GM12865 (cell line): ENCODE measurements at places on chromosomes 16 and 17.
A peak's percentile ranks its signal among the peaks of the same experiment; 100 is the strongest.

DNA sequence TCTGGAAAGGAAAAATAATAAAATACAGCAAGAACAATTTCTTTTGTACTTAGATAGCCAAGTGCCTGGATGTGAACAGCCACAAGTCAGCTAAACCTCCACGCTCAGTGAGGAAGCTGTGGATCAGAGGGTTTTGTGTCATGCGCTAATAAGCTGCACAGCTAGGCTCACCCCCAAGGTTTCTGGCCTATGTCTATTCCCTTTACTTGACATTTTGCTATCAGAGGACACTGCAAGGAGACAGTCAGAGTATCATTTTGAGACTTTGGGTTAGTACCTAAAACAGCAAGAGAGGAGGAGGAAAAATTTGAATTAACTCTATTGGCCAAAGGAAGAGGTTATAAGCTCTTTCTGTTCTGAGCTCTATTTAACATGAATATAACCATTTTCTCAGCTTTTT lies 139.3 kb downstream of the KCNJ2 start:
- DNase-seq, result no peak

- DNase-seq, result no peak
Measured at GRCh38 chr17:37278247-37278894, 97.4 kb upstream of the C17orf78 start.

DNA sequence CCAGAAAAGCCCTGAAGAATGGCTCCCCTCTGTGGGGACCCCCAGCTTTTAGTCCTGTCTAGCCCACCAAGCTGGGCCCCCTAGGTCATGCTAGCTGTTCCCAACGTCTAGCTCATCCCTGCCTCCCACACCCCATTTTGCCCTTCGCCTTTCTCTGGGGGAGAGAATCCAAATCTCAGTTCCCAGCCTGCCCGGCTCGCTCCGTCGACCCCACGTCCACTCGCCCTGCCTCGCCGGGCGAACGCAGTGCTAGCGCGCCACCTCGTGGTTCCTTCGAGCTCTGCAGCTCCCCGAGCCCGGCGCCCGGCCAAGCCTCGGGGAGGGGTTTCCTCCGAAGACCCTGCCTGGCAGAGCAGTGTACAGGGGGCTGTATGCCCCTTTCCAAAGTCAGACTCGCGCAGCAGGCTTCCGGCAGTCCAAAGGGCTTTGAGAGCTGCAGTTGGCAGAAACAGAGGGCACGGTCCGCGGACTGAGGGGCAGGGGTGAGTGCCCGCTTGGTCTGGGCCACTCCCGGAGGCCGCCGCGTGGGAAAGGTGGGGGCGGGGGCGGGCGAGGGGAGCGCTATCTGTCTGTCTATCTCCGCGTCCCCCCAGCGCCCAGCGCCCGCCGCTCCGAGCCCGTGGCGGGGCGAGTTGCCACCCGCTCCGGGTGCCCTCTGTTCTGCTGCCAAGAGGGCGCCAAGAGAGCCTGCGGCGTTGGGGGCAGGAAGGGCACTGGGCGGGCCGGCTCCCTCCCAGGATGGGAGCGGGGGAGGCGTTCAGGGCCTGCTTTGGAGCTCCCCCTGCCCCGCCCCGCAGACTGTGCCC lies 1.7 kb upstream of the DLX3 start:
- DNase-seq, result peak; percentile 41

DNA sequence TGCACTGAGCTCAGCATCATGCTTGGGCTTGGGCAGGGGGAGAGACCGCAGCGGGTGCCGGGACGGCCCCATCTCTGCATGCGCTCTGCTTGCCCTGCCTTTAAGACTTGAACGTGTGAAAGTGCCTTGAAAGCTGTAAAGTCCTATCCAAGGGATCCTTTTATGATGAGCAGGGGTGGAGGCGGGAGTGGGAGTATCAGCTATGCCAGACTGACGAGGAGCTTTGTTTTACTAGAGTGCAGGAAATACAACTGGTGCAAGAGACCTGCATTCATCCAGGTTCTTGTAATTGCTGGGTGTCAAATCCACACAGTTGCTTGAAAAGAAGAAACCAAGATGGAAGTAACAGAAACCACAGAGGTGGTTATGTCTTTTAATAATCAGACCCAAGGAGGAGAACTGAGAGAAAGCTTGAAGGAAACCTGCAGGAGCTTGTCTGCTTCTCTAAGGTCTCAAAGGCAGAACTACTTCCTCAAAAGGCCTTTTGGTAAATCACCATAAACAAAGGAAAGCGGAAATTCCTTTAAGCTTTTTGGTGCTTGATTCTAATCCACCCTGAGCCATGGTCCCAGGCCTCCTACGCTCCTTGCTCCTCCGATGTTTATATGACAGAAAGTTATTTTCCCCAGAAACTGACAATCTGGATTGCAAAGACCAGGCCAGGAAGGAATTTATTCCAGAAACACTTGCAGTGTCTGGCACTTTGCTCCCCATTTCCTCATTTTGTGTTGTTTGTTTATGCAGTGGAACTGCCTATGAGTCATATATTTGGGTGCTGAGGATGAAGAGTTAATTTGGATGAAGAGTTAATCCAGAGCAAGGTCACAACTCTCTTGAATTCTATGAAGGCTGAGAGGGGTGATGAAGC lies 51.3 kb upstream of the FBXO47 start:
- peak; percentile 23 for DNase-seq

DNA sequence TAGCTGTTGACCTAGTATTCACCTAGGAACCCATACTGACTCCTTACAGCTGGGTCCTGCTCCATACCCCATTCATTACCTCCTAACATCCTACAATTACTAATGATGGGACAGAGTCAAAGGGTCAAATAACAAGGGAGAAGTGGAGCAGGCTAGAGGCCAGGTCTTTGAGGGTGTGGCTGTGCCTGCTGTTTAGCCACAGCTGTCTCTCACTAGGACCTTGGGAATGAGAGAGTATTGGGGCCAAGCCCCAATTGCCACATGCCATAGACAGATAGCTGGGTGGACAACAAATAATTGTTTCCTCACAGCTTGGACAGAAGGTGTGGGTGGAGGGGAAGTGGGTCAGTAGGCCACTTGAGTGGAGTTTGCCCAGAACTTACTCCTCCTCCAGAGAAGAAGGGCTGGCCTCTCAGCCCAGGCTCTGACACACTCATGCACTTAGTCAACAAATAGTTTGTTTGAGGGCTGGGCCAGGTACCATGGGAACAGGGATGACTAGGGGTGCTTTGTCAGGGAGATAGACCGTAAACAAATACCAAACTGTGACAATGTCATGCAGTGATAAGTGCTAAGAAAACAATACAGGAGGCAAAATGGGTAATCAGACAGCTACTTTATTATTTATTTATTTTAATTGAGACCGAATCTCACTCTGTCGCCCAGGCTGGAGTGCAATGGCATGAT lies 10.2 kb upstream of the CENPT start:
- DNase-seq, result no peak

GRCh38 chr16:83682116-83682867 lies 125.5 kb upstream of the HSBP1 start:
- DNase-seq, result no peak

DNA sequence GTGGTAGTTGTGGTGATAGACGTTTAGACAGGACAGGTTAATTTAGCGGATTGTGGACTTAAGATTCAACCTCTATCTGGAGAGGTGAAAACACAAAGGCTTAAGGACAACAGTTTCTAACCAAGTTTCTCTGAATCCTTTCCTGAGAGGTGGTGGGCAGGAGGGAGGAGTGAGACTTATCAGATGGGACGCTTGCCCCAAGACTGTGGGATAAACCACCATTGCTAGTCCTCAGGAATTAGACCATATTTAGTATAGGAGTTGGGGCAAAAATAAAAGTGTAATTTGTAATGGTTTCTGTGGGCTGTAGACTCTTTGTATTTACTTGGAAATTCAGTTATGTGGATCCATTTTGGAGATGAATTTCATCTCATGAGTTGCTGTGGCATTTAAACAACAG lies 6.6 kb downstream of the PDP2 start:
- DNase-seq, result no peak

DNA sequence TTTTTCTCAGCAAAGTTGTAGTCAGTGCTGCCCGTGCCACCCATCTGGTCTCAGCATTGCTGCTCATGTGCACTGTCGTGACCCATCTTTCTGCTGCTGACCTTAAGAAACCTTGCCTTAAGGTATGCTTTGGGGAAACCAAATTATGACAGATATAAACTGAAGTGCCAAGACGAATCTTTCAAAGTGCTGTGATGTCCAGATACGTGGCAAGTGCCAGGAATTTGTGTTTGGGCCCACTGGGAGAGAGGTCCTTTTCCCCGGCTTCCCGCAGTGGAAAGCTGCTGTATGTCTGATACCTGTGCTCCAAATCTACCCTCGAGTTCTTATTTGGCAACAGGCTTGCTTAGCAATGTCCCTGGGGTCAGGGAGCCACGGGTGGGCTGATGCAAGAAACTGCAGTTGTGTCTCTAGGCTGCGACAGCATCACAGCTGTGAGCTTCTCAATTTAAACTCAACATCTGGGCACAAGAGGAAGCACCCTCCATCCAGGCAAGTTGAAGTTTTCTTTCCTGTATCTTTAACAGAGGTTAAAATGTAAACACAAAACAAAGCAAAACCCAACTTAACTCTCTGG lies 30.3 kb upstream of the TOX3 start:
- DNase-seq, result no peak

DNA sequence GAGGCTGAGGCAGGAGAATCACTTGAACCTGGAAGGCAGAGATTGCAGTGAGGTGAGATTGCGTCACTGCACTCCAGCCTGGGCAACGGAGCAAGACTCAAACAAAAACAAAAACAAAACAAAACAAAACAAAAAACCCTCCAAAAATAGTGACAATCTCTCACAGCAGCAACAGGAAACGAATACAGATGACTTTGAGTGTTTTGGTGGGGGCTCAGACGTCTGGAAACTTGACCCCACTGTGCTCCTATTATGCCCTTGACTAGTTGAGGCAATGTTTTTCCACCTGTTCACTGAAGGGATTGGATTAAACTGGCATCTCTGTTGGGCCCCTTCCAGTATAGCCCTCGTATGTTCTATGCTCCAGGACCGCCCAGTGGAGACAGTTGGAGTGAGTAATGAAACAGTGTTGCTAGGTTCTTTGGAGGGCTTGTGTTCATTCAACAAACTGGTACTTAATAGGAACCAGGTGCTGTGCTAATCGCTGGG lies 167.0 kb downstream of the UTP18 start:
- DNase-seq, result peak; percentile 13

GRCh38 chr16:27475561-27475960 lies 73.6 kb downstream of the IL21R start:
- DNase-seq, result no peak
